Muscle of leg (tissue), 16 donors: ENCODE measurements at places on chromosomes 7 and 10.

DNA sequence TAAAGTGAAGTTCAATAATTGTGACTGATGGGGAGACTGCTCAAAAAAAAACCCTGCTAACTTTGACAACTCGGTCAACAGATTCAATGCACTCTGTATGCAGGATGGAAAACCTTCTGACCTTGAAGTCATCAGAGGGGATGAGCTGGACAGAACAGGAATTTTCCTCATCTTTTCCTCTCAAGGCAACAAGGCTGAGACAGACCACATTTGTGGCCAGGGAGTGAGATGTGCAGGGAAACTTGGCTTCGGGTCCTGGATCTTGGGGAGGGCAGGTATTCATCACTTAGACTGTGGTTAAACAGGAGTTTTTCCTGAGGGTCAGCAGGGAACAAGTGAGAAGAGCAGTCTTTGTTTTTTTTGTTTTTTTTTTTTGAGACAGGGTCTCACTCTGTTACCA lies 100.6 kb downstream of the BAMBI start:
- no peak for DNase-seq

- DNase-seq = no peak
Measured at GRCh38 chr10:85138046-85138445, 809.7 kb downstream of the CCSER2 start.

- no peak for DNase-seq
Measured at GRCh38 chr10:103761075-103761920, 94.1 kb downstream of the SH3PXD2A start.

- no peak for DNase-seq
Measured at GRCh38 chr10:102411341-102412255, 7.0 kb downstream of the PSD start.

- DNase-seq = no peak
Measured at GRCh38 chr7:77580762-77581350, 43.8 kb downstream of the PTPN12 start.

- DNase-seq = peak; percentile 90
Measured at GRCh38 chr7:2737771-2738540, 50.0 kb downstream of the AMZ1 start.

GRCh38 chr7:123415625-123416024 lies 118.8 kb downstream of the IQUB start:
- no peak for DNase-seq

GRCh38 chr7:44275146-44275545 lies 50.2 kb downstream of the CAMK2B start:
- no peak for DNase-seq

- no peak for DNase-seq
Measured at GRCh38 chr10:132834891-132835847, 49.2 kb upstream of the NKX6-2 start.

DNA sequence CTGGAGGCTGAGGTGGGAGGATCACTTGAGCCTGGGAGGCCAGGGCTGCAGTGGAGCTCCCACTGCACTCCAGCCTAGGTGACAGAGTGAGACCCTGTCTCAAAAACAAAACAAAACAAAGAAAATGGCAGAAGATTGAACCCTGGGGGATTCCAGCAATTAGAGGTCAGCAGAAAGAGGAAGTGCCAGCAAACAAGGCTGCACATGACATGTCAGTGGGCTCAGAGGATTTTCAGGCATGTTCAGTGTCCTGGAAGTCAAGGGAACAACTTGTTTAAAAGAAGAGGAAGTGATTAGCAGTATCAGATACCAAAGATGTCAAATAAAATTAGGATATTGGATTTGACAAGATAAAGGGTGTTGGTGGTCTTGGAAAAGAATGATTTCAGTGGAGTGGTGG lies 32.3 kb downstream of the RAB18 start:
- DNase-seq = no peak

GRCh38 chr10:106515206-106515790 lies 649.2 kb downstream of the SORCS1 start:
- DNase-seq = peak; percentile 29

DNA sequence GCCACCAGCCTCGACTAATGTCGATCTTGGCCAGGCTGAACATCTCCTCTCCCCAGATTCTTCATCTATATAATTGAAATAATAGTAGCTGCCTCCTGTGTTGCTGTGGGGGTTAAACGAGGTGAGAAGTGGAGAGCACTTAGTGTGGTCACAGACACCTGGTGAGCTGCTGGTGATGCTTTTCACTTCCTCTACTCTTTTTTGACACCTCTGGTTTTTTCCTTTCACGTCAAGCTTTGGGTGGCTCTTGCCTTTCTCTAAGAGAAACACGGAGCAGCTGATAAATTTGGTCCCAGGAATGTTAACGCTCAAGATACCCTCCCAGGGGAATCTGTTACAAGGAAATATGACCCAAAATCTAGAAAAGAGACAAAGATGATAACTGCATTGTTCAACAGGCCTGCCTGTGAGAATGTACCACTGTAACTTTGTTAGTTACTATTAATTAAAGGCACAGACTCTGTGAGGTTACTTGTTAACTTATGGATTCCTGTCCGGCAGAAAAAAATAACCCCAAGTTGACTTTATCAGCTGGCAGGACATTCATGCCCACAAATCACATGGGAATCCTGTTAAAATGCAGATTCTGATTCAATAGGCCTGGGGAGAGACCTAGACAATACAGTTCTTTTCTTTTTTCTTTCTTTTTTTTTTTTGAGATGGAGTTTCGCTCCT lies 9.5 kb upstream of the NPFFR1 start:
- no peak for DNase-seq

GRCh38 chr7:50641442-50642405 lies 76.5 kb upstream of the DDC start:
- DNase-seq = peak; percentile 42

GRCh38 chr7:130365511-130366441 lies 14.5 kb upstream of the CPA1 start:
- peak; percentile 97 for DNase-seq

- DNase-seq = no peak
Measured at GRCh38 chr10:118139321-118139720, 92.6 kb upstream of the RAB11FIP2 start.

GRCh38 chr10:133445751-133446708 lies 7.7 kb upstream of the SCART1 start:
- DNase-seq = no peak

DNA sequence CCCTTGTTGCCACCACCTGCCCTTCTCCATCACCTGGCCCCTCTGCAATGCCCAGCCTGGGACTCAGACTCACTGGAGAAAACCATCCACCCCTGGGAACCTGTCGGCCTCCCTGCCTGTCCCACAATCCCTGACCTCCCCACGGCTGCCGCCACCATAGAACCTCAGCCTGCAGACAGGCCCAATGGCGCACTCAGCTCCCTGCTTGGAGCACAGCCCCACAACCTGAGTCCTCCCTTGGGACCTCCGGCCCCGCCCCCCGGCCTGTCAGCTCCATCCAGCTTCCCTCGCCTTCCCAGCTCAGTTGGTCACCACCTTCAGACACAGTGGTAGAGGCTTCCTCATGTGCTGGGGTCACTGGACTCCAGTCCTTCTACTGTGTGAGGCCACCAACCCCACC lies 41.1 kb downstream of the PARP12 start:
- DNase-seq = no peak

DNA sequence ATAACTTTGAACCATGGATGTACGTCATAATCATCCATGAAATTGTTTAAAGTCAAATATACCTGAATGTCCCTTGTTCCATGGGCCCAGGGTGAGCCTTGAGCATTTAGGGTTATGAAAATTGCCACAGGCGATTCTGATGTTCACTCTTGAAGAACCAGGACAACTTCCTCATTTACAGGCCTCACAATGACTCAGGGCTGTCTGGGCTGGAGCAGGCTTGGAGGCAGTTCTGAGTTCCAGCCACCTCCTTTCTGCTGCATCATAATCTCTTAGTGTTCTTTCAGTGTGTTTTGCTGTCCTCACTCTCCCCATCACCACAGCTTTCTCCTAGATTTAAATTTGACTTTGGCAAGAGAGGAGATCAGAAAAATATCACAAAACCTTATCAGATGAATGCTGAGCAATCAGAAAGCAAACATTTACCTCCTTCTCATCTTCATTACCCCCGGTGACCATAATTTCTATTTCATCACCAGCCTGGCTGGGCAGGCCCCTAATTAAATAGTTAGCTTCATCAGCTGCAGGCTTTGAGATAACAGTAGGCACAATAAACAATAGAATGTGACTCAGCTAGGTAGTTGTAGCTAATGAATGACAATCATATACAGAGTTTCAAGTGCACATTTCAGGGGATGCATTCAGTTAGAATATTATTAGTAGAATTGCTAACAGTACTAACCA lies 571.0 kb downstream of the SH2D4B start:
- DNase-seq = no peak

- no peak for DNase-seq
Measured at GRCh38 chr10:129057856-129058663, 409.0 kb upstream of the MGMT start.

DNA sequence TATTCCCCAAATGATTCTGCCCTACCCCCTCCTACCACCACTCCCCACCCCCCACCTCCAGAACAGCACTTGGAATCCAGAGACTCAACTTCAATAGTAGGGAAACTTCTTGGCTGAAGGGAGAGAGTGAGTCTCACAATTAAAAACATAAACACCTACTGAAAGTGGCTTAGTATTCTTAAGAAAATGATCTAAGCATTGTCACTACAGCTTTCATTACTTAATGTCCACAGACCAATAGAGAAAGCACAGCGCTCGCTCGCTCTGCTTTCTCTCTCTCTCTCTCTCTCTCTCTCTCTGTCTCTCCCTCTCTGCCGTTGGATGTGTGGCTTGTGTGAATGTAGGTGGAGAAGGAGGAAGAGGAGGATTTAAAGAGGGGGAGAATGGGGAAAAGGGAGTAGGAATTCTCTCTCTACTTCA lies 1.5 kb upstream of the SEMA3A start:
- DNase-seq = peak; percentile 81

DNA sequence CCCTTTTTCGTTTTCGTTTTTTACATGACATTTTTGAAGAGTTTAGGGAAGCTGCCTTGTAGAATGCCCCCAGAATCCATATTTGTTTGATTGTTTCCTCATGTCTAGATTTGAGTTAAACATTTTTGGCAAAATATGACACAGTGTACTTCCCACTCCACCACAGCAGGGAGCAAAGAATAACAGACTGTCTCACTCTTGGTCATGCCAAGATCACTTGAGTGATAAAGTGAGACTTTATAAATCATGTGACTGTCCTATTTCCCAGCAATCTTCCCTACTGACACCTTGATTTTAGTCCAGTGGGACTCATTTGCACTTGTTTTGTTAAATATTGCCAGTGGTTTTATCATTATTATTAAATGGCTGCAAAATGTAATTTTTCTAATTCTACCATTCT lies 44.4 kb upstream of the USP6NL start:
- DNase-seq = no peak

DNA sequence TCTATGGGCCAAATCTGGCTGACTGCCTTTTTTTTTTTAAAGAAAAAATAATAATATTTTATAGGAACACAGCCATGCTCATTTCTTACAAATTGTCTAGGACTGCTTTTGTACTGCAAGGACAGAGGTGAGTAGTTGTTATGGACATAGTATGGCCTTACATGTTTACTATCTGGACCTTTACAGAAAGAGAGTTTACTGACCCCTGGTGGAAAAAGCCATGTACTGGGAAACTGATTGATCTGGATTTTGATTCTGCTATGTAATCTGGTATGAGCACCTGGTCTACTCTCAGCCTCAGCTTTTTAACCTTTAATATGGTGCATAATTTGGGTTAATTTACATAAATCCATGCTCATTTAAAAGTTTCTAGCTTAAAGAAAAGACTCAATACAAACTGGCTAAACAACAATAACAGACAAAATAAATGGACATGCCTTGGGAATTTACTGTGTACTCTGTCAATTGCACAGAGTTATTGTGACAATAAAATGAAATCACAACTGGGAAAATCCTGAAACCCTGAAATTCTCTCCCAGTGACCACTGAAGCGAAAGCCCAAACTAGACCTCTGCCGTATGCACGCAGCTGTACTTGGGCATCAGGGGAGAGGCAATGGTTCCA lies 260.7 kb downstream of the BMPER start:
- DNase-seq = peak; percentile 65

DNA sequence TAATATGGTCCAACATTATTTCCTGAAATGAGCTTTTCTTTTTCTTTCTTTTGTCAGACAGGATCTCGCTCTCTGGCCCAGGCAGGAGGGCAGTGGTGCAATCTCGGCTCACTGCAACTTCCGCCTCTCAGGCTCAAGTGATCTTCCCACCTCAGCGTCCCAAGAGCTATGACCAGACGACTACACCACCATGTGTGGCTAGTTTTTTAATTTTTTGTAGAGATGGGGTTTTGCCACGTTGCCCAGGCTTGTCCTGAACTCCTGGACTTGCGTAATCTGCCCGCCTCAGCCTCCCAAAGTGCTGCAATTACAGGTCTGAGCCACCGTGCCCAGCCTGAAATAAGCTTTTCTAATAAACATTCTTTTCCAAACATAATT lies 48.6 kb downstream of the CUL2 start:
- no peak for DNase-seq

DNA sequence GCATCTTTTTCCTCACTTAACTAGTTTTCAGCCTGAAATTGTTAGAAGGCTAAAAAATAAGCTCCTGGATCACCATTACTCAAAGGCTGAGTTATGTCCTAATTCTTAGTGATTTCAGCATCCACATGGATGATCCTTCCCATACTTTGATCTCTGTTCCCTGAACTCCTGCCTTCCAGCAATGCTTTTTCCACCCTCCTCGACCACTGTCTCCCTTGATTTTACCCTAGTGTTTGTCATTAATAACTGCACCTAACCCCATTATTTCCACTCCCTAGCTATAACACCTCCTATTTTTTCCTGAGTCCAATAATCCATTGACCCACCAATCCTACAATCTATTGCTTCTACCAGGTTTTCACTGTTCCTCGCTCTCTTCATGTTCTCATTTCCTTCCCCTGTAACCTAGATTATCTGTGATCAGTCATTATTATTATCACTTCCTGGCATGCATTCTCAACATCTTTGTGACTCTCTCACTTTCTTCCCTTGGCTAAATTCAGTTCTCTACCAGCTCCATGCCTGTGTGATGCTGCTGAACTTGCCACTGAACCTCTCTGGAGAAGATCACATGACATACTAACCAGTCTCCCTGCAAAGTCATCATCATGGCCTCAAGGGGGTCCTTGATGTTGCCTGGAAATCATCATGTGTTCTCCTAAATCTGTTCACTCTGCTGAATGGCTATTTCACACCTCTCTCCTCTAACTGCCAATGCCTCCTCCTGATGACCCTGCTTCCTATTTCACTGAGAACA lies 6.5 kb upstream of the CALU start:
- DNase-seq = no peak

DNA sequence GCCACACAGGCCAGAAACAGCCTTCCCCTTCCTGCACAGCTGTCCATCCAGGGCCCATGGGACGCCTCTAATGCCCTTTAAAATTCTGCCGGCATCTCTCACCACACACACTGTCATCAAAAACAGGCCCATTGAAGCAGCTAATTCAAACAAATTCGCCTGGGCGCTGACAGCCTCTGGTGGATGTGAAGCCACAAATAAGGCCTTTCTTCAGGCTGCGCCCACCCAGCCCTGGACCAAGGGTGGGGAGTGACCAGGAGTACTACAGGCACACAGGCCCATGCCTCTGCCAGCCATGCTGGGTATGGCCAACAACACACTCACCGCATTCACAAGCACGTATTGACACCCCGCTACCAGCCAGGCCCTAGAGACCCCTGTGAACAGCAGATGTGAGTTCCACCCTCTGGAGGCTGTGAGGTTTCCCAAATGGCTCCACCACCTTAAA lies 54.6 kb downstream of the SLIT1 start:
- DNase-seq = peak; percentile 43
